ENCODE measurements at places on chromosomes 6 and 20.

DNA sequence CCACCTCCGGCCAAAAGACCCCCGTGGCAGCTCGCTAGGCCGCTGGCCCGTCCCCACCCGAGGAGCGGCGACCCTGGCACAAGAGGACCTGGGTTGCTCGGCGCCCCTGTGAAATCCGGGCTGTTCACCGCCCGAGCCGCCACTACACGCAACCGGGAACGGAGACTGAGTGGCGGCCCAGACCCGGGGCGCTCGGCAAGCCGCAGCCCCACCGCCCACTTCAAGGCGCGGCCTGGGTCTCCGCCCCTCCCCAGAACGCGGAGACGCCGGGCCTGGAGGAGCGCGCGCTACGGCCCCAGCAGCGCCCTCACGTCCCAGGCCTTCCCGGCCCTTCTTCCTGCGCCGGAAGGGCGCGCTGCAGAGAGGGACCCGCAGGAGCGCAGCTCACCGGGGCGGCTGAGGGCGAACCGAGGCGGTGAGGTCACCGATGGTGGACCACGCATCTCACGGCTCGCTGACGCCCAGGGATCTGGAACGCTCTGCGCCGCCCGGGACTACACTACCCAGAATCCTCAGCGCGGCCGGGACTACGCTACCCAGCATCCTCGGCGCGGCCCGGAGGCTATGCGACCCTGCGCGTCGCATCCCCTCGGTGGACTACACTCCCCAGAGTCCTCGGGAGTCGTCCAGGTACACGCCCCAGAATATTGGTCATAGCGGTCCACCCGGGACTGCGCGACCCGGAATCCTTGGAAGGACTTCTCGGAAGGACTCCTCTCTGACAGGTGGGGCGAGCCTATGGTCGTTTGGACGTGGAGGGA, at the start of gene ZNF337:
Gene ZNF337 (minus strand): TSS at position 483 of the 761 bp plus-strand sequence. CDS start 10,436 bp downstream, outside the sequence.
- peak; percentile 87 for DNase-seq

- DNase-seq = no peak
Measured at GRCh38 chr6:115203381-115203780, 857.3 kb downstream of the FRK start.

- no peak for DNase-seq
Measured at GRCh38 chr6:128139519-128139918, 238.7 kb upstream of the THEMIS start.

GRCh38 chr6:2971420-2972218, at the start of gene SERPINB6:
Gene SERPINB6 (minus strand): TSS chr6:2971567. CDS start chr6:2959332, 12,235 bp downstream.
- DNase-seq = peak; percentile 18

GRCh38 chr6:110934381-110934898, 24.1 kb upstream of the GTF3C6 start:
- no peak for DNase-seq

GRCh38 chr6:7859591-7859990, 51.0 kb downstream of the TXNDC5 start:
- no peak for DNase-seq

DNA sequence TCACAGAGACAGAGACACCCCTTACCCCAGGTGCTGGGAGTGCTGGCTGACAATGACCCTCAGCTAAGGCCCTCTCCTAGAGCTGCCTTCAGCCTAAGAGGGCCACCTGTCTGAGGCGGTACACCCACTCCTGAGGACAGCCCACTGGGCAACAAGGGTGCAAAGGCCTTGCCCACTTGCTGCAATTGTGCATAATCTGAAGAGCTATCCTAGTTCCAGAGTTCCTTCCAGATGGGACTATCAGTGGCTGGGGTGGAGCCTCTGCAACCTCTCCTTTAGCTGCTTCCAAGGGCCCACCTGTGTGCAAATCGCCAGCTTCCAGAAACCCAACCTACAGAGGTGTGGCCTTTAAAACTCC, 87.5 kb downstream of the PREX1 start:
- no peak for DNase-seq

GRCh38 chr6:29507319-29507718, 19.6 kb upstream of the MAS1L start:
- no peak for DNase-seq

GRCh38 chr6:166058064-166058739, 109.4 kb downstream of the TBXT start:
- no peak for DNase-seq

DNA sequence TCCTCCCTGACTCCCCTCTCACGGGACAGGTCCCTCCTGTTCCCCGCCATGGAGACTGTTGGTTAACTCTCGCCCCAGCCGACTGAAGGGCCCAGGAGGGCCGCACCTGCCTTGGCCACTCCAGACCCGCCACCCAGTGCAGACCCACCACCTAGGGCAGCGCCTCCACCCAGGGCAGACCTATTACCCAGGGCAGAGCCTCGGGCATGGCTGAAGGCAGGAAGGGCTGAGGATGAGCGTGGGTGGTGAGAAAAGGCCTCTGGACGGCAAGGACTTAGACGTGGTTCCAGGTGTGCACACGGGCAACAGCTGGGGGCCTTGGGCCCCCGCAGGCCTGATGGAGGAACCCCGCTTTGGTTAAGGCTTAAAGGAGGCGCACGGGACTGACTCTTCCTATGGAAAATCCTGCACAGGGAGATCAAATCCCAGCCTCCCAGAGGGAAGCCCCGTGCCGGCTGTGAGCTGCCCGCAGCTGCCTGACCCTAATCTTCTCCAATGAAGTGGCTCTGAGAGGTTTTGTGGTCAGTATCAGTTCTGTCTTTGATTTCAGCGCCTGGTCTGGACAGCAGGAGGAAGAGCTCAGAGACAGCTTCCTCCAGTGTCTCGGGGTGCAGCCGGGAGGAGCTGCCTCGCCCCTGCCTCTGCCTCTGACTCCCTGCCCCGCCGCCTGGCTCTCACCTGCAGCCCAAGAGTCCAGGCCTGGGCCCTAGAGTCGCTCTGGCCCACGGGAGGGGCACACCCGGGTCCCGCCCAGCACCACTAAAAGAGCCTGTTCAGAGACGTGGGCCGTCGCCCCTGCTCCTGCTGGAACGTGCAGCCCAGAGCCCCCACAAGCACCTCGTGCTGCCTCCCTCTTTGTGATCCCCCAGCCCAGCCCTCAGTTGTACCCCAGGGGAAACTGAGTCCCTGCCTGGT, 12.1 kb upstream of the CHRNA4 start:
- DNase-seq = no peak

- DNase-seq = no peak
Measured at GRCh38 chr6:41226752-41227151, 1.4 kb upstream of the TREML4 start.

- no peak for DNase-seq
Measured at GRCh38 chr6:89353702-89354392, 1.3 kb upstream of the UBE2J1 start.

GRCh38 chr6:43910638-43911353, 140.8 kb downstream of the VEGFA start:
- DNase-seq = no peak

DNA sequence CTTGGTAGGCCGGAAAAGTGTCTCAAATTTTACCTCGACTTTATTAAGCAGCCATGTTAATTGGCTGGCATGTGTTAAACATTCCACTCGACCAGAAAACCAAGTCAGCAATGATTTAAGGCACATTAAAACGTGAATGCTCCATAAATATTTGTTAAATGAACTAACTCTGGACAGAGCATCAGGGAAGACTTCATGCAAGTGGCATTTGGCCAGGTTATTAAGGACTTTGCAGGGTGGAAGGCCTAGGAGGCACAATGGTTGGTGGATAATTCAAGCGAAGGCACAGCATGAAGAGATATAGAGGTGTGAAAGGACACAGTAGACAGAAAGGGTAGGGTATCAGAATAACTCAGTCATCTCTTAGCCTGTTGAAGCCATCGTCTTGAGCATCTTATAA, 23.0 kb downstream of the ELOVL5 start:
- DNase-seq = no peak

DNA sequence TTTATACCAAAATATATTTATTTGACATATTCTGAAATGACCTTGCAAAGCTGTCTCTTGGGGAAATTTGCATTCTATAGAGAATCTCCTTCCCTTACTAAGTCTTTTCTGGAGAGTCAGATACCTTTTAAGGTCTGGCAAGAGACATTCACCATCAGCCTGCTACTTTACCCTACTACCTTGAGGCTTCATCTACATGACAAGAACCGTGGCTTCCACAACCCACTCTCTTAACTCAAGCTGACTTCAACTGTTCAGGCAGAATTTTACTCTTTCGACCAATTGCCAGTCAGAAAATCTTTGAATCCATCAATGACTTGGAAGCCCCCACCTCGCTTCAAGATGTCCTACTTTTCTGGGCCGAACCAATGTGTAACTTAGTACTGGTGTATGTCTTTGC, 314.2 kb downstream of the LAMA2 start:
- DNase-seq = no peak

DNA sequence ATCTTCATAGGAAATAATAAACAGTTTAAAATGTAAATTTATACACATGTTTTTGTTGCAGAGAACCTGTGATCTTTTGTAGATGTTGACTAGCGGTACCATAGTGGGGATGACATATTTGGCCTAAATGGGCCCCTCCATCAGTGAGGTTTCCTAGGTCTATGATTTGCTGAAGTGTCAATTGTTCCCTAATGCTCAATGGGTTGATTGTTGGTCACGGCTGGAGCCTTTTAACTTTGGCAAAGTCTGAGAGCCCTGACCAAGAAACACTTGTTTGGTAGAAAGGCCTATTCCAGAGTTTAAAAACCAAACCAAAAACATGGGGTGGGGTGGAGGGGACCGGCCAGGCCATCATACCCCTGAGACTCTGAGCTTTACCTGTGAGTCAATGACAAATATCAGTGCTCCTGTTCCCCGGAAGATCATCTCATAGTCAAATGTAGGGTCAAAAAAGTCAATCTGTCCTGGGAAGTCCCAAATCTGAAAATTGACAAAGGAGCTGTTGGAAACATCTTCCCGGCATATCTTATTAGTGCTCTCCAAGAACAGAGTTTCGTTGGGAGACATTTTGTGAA, 25.1 kb downstream of the RRAGD start:
- no peak for DNase-seq

- DNase-seq = no peak
Measured at GRCh38 chr6:155762649-155763048, 307.0 kb upstream of the NOX3 start.

GRCh38 chr6:36130667-36131510, 576 bp downstream of the MAPK13 start:
- no peak for DNase-seq

GRCh38 chr20:61935926-61936700, 129.6 kb downstream of the TAF4 start:
- no peak for DNase-seq

GRCh38 chr6:1063671-1064355, 248.1 kb upstream of the FOXQ1 start:
- no peak for DNase-seq

DNA sequence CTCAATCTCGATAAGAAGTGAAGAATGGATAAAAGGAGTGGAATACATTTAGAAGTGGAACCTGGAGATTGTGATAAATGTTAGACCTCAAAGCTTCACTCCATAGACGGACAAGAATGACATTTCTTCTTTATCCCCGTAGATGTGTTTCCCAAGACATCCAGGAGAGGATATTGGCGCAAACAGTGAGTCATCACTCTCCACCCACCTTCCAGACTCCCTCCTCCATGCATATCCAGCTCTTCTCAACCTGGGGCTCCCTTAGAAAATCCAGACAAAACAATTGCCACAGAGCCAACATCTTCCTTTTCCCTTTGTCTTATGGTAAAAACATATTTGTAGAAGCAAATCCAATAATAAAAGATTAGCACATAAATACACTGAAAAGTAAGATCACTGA, 586.1 kb downstream of the PTPRT start:
- DNase-seq = no peak

DNA sequence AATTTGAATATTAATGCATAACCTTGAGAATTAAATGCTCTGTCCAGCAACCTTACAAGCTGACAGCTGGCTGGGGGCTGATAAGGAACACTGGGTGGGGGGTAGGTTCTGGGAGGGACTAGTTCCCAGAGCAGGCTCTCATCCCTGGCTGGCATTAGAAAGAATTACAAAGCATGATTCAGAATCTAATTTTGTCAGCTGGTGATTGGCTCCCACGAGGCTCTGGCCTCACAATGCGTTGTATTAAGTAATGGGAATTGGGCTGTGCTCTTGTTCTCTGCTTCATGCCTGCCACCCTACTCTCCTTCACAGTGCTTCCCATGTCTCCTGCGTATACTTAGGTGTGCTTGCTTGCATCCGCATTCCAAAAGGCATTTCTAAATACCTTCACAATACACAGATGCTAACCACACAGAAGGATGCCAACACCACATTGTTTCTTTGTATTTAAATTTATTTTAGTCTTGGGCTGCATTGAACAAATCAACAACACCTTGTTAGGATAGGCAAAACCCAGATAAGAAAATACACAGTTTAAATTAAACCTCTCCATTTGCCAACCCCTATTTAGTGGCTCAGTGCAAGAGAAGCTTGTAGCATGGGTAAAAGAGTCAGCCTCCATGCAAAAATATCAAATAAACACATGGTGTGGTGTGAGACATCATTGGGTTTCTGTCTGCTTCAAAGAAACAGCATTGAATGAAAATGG, 434.5 kb upstream of the JAG1 start:
- DNase-seq = no peak

- DNase-seq = no peak
Measured at GRCh38 chr6:56932910-56933477, 21.9 kb upstream of the BEND6 start.

GRCh38 chr6:29447670-29448069, 8.6 kb downstream of the OR10C1 start:
- DNase-seq = no peak

GRCh38 chr6:134678436-134678889, 271.4 kb downstream of the ALDH8A1 start:
- DNase-seq = no peak

DNA sequence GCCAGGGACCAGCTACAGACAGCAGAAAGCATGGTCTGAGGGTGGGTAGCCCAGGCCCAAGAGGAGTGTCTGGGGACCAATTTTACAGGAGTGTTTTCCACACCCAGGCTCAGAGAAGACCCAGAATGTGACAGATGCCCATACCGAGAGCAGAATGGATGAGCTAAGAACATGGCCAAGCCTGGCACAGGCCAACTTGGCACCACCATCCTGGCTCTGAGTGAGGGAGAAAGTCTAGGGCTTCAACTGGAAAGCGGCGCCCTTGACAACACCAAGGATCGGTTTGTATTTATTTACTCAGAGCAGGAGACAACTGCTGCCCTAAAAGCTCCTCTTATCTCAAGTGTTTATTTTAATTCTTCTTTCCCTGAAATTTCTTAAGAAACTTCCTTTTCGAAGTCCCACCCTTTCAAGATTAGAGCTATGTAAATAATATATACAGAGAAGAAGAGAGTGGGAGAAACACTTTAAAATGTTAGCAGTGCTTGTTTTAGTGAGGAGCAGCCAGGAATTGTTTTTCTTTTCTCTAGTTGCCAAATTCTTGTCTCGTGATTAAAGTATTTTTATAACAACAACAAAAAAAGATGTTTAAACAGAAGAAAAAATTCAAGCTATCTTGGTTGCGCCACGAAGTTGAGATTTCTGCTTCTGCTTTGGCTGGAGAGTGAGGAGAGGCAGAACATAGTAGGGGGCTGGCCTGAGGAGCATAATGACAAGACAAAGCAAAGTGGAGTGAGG, 16.2 kb downstream of the TNXB start:
- no peak for DNase-seq

DNA sequence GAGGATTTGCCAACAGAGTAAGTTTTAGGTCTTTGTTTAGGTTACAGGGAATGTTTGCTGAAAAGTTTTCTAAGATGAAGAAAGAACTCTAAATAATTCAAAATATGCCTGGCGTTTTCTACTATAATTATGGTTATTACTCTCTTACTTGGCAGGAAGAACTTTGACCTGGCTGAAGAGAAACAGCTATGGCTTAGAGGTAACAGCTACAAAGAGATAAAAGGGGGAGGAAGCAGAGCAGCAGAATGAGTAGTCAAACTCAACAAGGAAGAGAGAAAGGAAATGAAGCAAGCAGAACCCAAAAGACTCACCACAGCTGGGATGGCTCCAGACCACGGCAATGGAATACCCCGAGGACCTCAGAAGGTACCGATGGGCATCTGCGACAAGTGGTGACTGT, 95.6 kb downstream of the KIF16B start:
- no peak for DNase-seq

Data from activated T-helper 1 cell treated with Interleukin-2 at 50 U/mL for 16 hours (primary cell).